ENCODE measurements at places on chromosomes 5 and 9. TPM values are rescaled to one million over a fixed set of nuclear protein-coding genes. Genes with fewer than 3 reads are reported as not detected.

The FGF18 gene
- polyA plus RNA-seq, result 1.9 TPM

The LECT2 gene
- polyA plus RNA-seq, result not detected

The ISOC1 gene
- polyA plus RNA-seq, result 13.4 TPM

The HTR1A gene
- polyA plus RNA-seq, result not detected

The ADRA1B gene
- 3.2 TPM for polyA plus RNA-seq

The PAEP gene
- 3.0 TPM for polyA plus RNA-seq

The PCDHB15 gene
- 1.8 TPM for polyA plus RNA-seq

The TNFSF15 gene
- polyA plus RNA-seq, result 2.7 TPM
